ENCODE measurements at places on chromosomes 16 and 17. TPM values are rescaled to one million over a fixed set of nuclear protein-coding genes. Genes with fewer than 3 reads are reported as not detected.

PCGF2 gene
- total RNA-seq: 5.9 TPM

NEUROD2 gene
- total RNA-seq: not detected

FOXC2 gene
- total RNA-seq: 2.6 TPM

PRRT2 gene
- total RNA-seq: 0.51 TPM

NAGLU gene
- total RNA-seq: 22.1 TPM

RSAD1 gene
- total RNA-seq: 19.3 TPM

ABCA10 gene
- 1.3 TPM for total RNA-seq

SDR42E1 gene
- total RNA-seq: 0.11 TPM

IL21R gene
- 1.3 TPM for total RNA-seq

SP6 gene
- 2.7 TPM for total RNA-seq
